ENCODE measurements at places on chromosomes 3 and 15.
A peak's percentile ranks its signal among the peaks of the same experiment; 100 is the strongest.

DNA sequence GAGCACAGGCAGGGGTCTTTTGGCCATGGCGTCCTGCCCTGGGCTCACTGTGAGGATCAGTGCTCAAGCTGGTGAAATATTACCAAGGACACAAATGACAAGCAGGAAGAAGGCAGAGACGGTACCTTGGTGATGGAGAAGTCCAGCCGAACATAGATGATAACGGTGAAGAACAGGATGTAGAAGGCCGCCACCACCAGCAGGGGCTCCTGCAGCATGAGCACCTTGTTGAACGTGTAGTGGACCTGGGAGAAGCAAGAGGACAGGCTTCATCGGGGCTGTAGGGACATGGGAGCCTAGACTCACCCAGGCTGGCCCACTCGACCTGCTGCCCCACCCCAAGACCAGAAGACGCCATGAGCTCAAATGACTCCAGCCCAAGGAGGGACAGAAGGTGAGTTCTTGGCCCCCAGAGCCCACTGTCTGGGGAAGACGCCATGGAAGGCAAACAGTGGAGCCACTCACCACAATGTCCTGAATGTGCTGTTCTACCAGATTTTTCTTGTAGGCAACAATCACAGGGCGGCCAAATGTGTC lies 25.1 kb downstream of the RPN1 start:
- no peak for DNase-seq

DNA sequence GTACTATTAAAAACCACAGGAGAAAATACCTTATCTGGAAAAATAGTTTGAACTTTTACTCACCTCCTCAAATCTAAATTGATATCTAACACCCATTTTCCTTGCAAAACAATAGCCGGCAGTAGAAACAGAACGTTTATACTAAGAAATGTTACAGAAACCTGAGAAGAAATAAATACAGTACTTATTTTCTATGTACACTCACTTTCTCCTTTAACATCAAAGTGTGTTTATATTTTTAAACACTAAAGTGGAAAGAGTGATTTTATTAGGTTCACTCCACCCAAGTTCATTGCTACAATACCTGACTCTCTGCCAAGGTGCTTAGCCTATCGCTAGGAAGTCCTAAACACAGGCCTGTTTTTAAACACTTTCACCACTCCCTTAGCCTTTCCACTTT lies 87.8 kb upstream of the TJP1 start:
- DNase-seq = no peak

GRCh38 chr15:33908406-33908805 lies 59.9 kb upstream of the CHRM5 start:
- no peak for DNase-seq

DNA sequence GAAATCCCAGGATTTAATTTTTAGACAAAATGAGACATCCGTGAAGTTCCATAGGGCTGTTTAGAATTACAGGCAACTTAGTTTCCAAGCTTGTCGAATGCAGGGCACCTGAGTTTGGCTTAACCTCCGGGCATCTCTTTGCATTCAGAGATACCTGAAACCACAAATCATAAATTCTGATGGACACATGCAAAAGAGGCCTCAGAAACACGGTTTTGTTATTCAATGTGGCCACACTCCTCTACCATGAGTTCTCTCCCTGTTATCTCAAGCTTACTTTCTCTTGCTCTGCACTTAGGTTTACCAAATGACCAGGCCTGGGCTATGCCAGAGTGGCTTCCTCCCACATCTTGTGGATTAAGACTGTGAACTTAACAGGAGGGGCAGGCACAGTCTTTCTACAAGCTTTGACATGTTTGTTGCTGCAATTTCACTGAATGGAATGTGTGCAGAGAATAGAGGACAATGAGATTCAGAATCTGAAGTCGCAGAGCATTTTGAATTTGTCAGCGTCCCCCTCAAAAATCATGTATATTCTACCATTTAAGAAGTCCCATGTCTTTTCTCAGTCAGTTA lies 137.7 kb downstream of the TPRG1 start:
- no peak for DNase-seq

- no peak for DNase-seq
Measured at GRCh38 chr3:139201446-139202225, 142.2 kb upstream of the MRPS22 start.

DNA sequence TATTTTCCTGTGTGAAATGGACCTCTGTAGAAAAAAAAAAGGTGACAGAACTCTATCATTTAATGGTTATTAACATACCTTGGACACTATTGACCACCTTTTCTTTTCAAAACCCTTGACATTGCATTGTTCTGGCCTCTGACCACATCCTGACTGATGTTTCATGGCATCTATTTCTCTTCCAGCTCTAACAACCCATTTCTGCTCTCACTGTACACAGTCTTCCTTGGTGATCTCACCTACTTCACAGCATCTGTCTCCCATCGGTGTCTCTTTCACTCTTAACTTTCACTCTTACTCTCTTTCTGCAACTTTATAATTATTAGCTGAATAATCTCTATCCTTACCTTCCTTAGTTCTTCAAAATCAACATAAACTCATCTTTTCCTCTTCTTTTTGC lies 217.4 kb upstream of the CD96 start:
- no peak for DNase-seq

GRCh38 chr3:173703771-173704170 lies 306.2 kb downstream of the NLGN1 start:
- DNase-seq = no peak

DNA sequence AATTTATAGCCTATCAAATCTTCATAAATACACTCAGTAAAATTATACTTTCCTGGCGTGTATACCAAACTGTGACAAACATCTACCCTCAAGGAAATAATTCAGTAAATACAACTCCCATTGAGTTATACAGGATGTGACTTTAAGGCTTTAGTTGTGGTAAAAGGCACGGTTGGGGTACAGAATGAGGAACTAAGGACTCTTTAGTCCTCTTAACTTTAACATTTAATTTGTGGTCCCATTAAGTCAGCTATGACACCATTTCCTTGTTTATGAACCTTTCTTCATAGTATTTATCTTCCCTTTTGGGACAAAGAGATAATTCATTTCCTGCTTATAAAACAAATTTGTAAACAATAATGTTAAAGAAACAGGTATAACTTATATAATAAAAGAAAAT lies 30.2 kb downstream of the IFT80 start:
- peak; percentile 6 for DNase-seq

GRCh38 chr3:46924921-46925584 lies 47.5 kb downstream of the PTH1R start:
- DNase-seq = no peak

DNA sequence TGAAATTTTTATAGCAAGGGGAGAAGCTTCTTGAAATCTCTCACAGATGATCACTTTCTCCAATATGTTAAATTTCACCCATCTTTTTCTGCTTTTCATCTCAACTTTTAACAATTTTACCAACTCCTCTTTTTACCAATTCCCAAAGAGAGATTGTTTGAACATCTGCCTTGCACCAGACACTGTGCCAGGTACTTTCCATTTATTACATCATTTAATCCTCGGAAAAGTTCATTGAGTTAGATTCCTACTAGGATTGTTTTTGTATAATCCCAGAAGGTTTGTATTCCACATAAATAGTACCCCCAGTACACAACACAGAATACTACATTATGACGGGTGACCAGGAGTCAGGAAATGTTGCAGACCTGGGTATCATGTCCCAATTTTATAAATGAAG lies 74.1 kb downstream of the ATP8B4 start:
- no peak for DNase-seq

GRCh38 chr3:110062716-110063115 lies 725.4 kb upstream of the DPPA4 start:
- DNase-seq = no peak

- DNase-seq = no peak
Measured at GRCh38 chr3:189966843-189967242, 153.9 kb downstream of the P3H2 start.

DNA sequence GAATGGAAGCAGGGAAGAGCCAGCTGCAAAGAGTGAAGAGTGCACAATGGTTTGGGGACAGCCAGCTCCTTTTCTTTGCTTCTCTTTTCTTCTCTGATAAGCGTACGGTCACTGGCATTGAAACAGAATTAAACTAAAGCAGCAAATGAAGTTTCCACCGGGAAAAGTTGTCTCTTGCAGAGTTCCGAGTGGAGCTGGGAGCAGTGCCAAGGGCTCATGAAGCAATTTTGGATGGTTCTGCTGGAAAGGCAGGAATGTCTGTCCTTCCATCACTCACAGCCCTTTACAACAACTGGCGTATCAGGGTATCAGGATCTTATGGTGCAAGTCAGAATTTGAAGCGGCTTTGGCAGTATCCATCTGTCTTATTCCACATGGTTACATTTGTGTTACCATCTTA lies 1042.9 kb downstream of the NTRK3 start:
- DNase-seq = no peak

- no peak for DNase-seq
Measured at GRCh38 chr3:135325726-135326235, 530.7 kb downstream of the EPHB1 start.

DNA sequence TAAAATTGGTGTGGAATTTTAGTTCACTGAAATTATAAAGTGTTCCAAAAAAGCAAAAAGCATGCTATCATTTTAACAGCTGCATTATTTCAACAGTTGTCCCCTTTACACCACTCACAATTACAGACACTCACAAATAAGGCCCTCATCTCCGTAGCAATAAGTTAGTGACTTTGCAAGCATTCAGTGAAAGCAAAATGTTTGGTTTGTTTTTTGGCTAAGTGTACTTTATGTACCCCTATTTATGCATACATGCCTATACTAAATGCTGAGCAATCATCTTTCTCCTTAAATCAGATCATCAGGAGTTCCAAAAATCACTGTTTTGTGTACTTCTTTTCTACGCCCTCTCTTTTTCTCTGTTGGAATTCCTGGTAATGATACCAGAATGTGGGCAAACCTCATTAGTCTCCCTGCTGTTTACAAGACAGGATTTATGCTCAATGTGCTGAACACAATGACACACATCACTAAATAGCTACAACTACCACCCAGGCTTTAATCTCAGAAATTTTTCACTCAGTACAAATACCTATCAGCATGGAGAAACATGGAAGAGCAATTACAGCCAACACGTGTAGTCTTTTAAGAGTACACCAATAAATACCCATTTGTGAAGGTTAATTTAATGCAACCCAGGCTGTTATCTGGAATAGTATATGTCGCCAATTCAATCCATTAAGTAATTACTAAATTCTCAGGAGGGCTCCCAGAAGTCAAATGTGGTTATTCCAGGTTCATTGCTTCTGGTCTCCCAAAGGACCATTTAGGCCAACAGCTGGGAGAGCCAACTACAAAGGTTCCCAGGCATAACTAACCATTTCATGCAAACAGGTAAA lies 12.0 kb downstream of the ALDH1A2 start:
- DNase-seq = no peak

DNA sequence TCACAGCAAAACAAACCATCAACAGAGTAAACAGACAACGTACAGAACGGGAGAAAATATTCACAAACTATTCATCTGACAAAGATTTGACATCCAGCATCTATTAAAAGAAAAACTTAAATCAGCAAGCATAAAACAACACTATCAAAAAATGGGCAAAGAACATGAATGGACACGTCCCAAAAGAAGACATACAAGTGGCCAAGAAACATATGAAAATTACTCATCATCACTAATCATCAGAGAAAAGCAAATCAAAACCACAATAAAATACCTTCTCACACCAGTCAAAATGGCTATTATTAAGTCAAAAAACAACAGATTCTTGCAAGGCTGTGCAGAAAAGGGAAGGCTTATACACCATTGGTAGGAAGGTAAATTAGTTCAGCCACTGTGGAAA lies 13.7 kb upstream of the SERPINI2 start:
- no peak for DNase-seq

GRCh38 chr3:133494469-133494868 lies 79.0 kb upstream of the CDV3 start:
- DNase-seq = no peak

DNA sequence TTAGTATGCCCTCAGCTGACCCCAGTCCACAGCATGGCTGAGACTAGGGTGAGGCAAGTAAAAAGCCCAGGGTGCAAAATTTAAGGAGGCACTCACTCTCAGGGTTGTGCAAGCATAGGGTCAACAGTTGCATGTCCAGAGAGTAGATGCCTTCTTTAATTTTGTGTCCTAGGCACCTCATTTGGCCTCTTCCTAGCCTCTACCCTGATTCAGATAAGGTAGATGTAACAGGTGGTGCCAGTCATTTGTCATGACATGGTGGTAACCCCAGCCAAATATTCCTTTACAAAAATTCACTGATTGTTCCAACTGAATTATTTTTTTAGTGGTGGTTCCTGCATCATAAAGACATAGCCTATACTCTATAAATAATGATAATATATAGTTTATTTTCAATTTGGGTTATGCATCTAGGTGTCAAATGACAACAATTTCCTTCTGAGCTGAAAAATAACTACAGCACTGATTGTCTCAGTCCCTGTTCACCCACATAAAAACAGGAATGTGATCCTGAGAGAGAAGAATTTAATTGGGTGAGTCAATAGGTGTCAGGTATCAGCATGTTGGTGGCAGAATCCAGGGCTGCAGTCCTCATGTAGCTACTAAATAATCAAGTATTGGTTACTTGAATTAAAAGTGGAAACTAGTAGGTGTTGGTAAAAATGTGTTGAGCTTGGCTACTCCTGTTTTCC lies 44.2 kb upstream of the TIPARP start:
- no peak for DNase-seq

GRCh38 chr15:91456921-91457320 lies 356.9 kb downstream of the SV2B start:
- no peak for DNase-seq

- DNase-seq = no peak
Measured at GRCh38 chr3:186096290-186096689, 12.6 kb downstream of the ETV5 start.

DNA sequence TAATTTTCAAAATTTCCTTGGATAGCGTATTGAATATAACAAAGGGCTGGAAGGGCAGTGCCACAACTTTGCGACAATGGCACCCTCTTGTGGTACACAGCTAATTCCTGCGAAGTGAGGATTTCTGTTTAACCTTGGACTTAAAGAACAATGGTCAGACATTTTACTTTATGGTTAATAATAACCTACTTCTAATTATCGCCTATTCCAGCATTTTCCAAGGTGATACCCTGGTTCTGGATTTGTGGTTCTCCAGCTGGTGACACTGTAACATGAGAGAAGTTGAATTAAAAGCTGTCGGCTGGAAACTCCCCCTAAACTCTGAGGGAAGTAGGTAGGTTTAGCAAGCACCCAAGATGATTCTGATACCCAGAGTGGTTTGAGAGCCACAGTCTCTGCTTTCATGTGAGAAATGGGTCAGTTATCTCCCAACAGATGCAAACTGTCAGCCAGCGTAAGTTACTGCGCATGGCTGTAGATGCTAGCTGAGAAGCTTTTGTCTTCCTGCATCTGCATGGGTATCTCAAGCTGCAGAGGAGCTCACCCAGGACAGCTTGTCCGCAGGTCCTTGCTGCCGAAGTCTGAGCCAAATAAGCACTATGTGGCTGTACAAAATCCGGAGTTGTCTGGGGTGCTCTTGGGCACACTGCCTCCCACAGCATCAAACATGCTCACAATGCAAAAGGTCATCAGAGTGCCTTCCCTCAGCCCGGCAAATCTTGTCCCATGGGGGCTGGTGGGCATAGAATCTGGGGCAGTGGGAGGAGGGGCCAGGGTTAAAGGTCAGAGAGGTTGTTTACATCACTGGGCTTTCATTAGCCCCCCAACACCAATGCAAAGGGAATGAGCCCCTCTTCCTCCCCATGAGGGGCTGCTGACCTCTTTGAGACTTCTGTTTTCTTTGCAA lies 6.6 kb upstream of the CHSY1 start:
- peak; percentile 67 for DNase-seq

DNA sequence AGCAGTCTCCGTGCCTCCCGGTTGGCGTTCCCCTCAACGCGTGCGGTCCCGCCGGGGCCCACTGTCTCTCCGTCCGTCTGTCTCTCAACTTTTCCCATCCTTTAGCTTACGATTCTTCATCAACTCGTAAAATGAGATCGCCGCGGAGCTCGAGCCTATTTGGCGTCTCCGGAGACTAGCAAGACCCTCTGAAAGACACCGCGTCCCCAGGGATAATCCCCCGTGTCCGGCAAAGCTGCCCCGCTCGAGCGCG lies 3.4 kb downstream of the GATA2 start:
- no peak for DNase-seq

All from CD4-positive, alpha-beta T cell treated with Interleukin-4 for 4 hours (primary cell).